Fibroblast of the aortic adventitia (primary cell): ENCODE measurements at places on chromosomes 1 and 21. TPM values are rescaled to one million over a fixed set of nuclear protein-coding genes. Genes with fewer than 3 reads are reported as not detected.

- peak; percentile 74 for DNase-seq
Observed at GRCh38 chr1:233543338-233544255, 70.3 kb upstream of the KCNK1 start.

- no peak for DNase-seq
Observed at GRCh38 chr1:239840336-239840735, 251.3 kb upstream of the FMN2 start.

GRCh38 chr1:119966020-119966419 lies 69.7 kb upstream of the ADAM30 start:
- peak; percentile 45 for DNase-seq

DNA sequence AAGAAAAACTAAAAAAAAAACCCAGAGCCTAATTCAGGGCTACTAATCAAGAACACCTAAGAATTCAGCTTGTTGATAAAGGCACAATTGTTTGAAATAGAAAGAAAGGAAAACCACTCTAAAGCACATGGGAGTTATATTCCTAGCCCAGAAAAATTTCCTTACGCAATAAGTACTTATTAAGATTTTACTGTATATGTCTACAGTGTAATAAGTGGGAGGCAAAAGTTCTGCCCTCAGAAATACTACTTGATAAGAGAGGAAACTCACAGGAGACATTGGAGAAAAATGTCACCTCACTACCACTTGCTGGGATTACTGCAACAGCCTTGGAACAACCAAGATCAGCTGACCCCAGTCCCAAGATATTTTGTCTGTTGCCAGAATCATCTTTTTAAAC lies 66.1 kb downstream of the IARS2 start:
- DNase-seq = peak; percentile 9

Gene KRTAP7-1
- not detected in 2 replicates for total RNA-seq

Gene LIN28A
- not detected in 2 replicates for total RNA-seq

Gene RNU1-3
- under 0.01 and 2,882 TPM in 2 replicates for total RNA-seq
